ENCODE measurements at places on chromosomes 2 and 18. TPM values are rescaled to one million over a fixed set of nuclear protein-coding genes. Genes with fewer than 3 reads are reported as not detected.
A peak's percentile ranks its signal among the peaks of the same experiment; 100 is the strongest.

GRCh38 chr2:56449002-56449431 is 265.2 kb downstream of the CCDC85A start:
- peak; percentile 22 for DNase-seq

The CCDC141 gene
- 7.1 TPM for total RNA-seq

GRCh38 chr2:69241664-69242514 is 145.1 kb downstream of the GFPT1 start:
- no peak for DNase-seq

The KYNU gene
- 0.93 TPM for total RNA-seq

GRCh38 chr2:42852798-42853197 is 60.4 kb upstream of the HAAO start:
- DNase-seq: no peak

GRCh38 chr18:41532344-41533086 is 422.5 kb upstream of the PIK3C3 start:
- no peak for DNase-seq

All from thyroid gland (tissue), 4 donors.